ENCODE measurements at places on chromosomes 4 and X.
A peak's percentile ranks its signal among the peaks of the same experiment; 100 is the strongest.

- DNase-seq: peak; percentile 16
Observed at GRCh38 chrX:69815063-69815462, 199.2 kb downstream of the EDA start.

- no peak for DNase-seq
Observed at GRCh38 chr4:144295286-144295995, 154.9 kb upstream of the GYPA start.

DNA sequence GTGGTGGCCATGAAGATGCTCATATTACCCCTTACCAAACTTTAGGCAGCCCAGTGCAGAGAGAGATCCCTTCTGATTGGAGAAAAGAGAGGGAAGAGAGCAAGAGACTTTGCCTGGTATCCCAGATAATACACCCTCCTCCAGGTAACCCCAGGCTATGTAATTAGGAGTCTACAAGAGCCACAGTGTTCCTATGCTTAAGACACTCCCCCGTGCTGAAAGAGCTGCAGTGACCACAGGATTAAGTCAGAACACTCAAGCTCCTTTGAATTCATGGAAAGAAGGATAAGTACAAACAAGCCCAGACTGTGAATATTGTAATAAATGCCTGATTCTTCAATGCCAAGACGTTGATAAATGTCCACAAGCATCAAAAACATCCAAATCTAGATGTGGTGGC is 41.4 kb downstream of the PABPC4L start:
- no peak for DNase-seq

GRCh38 chrX:1450361-1451161 is 2.1 kb downstream of the ASMTL start:
- peak; percentile 36 for DNase-seq

- DNase-seq: peak; percentile 20
Observed at GRCh38 chrX:68714856-68715255, 67.4 kb downstream of the STARD8 start.

DNA sequence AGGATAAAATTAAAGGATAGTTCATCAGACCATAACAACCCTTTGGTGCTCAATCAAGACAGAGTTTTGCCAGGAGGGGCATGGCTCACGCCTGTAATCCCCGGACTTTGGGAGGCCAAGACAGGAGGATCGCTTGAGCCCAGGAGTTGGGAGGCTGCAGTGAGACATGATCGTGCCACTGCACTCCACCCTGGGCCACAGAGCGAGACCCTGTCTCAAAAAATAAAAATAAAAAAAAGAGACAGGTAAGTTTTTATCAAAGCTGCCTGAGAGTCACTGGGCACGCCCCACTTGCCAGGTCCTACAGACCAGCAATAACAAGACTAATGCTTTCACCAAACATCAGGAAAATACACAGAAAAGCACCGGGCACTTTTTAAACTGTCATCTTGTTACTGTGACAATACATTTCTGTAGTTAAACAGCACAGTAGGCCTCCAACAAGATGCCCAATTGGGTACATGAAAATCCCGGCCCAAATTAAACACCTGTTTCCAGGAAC is 765 bp downstream of the CFAP97 start:
- DNase-seq: no peak

GRCh38 chr4:92646826-92647225 is 343.1 kb downstream of the GRID2 start:
- DNase-seq: no peak

DNA sequence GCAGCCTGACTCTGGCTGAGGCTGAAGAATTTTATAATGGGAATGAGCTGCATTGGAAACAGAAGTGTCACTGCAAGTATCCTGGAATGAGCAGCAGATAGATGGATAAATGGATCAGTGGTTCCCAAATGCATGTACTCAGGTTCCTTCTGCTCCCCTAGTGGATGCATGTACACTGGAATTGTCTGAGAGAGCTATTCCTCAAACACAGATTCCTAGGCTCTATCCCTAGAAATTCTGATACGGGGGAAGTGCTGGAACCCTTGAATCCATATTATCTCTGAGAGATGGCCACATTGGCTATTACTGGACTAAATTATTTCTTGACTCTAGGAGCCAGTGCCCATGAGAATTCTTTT is 64.8 kb downstream of the TMEM131L start:
- DNase-seq: no peak

- DNase-seq: no peak
Observed at GRCh38 chr4:2742823-2743517, 13.2 kb downstream of the TNIP2 start.

- DNase-seq: no peak
Observed at GRCh38 chr4:112189754-112190153, 41.8 kb upstream of the AP1AR start.

- no peak for DNase-seq
Observed at GRCh38 chrX:45859407-45859806, 658.7 kb upstream of the DIPK2B start.

- DNase-seq: no peak
Observed at GRCh38 chr4:186931519-186931918, 207.9 kb upstream of the FAT1 start.

- no peak for DNase-seq
Observed at GRCh38 chr4:144316869-144317268, 176.4 kb upstream of the GYPA start.

- DNase-seq: peak; percentile 90
Observed at GRCh38 chrX:129701624-129702069, 37.1 kb upstream of the XPNPEP2 start.

GRCh38 chr4:56469489-56470210 is 2.2 kb downstream of the SRP72 start:
- no peak for DNase-seq

Data from right hindlimb (tissue), 1 donor.